Fibroblast of skin of right biceps (primary cell): ENCODE measurements at places on chromosomes 1 and 21.

GRCh38 chr1:150808121-150808520, at the start of gene CTSK:
Gene CTSK (minus strand): TSS chr1:150808260. CDS start chr1:150806805, 1,455 bp downstream.
- DNase-seq = peak; percentile 47

DNA sequence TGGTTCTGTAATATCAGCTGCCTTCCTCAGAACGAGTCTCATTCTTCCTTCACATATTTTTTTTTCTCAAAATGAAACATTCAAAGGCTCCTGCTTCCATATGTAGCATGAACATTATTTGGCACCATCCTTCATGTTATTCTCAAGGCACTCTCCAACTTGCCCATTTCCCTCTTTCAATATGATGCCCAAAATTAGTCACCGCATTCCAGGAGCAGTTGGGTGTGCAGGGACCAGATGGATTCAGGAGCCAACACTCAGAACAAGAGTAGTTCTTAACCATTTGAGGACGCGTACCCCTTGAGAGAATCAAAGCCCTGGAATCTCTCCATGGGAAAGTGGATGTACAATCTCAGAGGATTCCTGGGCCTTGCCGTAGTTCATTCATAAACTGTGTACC, 50.3 kb downstream of the KCNK1 start:
- peak; percentile 21 for DNase-seq

DNA sequence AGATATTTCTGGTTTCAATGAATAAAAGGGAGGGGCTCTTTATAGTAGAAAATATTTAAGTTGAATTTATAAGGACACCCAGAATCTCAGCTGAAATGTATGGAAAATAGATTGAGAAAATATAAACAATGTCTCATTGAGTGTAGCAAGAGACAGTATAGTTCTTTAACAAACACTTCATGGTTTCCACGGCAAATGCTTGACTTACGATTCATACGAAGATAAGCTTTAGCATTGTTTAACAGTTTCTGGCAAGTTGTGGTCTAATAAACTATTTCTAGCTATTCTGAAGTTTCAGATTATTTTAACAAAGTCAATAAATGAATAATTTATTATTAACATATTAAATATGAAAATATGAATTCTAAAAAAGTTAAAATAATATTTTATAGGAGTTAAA, 1419.4 kb downstream of the KCNT2 start:
- peak; percentile 58 for DNase-seq

GRCh38 chr1:153231785-153232184, 14.4 kb downstream of the PRR9 start:
- DNase-seq = no peak

- no peak for DNase-seq
These were observed 185.3 kb upstream of the POU3F1 start for GRCh38 chr1:38231941-38232340.

DNA sequence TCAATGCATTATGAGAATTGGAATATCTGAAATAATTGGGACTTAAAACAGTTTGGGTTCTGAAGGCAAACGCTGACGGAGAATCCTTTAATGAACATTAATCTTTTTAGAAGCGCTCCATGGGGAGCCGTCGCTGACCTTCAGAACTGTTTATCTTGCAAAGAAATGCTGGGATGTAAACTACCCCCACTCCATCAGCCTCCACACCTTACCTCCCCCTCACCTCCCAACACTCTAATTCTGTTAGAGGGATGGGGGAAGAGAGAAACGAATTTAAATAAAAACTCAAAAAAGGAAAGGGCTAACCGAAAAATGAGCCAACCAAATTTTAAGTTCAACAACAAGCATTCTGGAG, 44.1 kb upstream of the DNAJC6 start:
- DNase-seq = no peak

GRCh38 chr1:39080831-39081270, 54.7 kb downstream of the NDUFS5 start:
- DNase-seq = no peak

DNA sequence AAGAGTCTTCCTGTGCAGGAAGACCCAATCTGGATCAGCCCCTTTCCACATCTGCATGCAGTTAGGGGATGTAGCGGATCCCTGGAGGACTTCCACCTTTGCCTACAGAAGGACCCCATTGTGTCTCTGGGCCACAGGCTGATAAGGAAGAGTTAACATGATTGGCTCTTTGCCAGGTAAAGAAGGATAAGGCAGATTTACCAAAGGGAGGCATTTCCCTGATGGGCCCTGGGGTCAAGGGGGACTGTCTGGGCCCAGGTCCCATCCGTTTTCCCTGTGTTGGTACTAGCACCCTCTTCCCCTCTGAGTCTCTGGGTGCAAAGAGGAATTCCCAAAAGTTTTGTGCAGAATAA, 29.1 kb downstream of the SLC26A9 start:
- no peak for DNase-seq

GRCh38 chr1:37410815-37411214, 63.6 kb upstream of the ZC3H12A start:
- peak; percentile 16 for DNase-seq

DNA sequence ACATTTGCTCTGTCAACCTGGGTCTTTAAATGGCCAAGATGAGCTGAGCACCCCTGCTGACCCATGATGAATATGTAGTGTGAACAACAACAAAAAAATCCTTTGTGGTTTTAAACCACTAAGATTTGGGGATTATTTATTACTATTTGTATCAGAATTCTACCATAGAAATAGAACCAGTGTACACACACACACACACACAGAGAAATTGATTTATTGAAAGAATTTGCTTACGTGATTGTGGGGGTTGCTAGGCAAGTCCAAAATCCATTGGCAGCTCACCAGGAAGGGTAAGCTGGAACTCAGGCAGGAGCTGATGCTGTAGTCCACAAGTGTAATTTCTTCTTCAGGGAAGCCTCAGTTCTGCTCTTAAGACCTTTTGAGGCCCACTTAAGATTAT, 82.5 kb upstream of the MAP1LC3C start:
- DNase-seq = peak; percentile 58

DNA sequence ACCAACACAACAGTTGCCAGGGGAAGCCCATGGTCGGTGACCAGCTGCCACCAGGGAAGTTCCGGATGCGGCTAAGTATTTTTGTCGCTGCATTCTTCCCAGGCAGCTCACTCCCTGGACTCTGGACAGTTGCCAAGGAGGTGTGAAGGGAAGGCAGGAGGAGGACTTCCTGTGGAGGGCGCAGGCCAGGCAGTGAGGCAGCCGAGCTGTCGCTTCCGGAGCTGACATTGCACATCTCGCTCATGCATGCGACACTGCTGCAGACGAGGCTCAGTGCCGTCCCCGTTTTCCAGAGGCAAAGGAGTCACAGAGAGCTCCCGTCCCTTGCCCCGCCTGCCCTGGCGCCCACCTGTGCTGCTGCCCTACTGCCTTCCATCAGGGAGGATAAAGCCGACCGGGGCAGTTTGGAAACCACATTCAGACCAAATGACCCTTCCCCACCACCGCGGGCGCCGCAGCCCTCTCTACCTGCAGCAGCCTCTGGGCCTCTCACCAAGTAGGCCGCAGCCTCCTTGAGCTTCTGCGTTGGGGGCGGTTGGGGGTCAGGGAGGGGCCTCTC, 81.4 kb downstream of the NENF start:
- DNase-seq = peak; percentile 83

DNA sequence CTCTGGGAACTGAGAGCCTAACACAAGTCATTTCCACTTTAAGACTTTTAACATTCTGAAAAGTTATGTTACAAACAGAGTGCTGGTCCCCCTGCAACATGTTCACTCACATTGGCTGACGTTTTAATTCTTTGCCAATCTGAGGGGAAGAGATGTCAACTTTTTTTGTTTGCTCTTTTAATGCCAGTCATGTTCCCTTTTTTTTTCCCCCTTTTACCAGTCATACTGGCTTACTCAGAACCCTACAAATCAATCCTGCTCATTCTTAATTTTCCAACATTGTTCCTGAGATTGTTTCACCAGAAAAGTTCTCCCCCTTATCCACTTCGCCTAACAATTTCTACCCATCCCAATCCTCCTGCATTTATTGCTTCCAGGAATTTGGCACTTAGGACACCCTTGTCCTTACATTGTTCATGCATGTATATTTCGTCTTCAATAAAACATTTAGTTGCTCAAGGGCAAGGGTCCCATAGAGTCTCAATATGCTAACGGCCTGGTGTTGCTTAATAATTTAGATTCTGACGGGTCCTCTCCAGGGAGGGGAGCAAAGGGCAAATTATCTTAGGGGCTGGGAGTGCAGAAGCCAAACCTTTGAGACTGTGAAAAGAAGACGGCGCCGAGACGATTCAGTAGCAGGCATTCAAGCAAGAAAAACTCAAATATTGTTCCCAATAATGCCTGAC, 624 bp upstream of the CR1L start:
- no peak for DNase-seq

- no peak for DNase-seq
These were observed 34.4 kb downstream of the FH start for GRCh38 chr1:241485145-241485544.

DNA sequence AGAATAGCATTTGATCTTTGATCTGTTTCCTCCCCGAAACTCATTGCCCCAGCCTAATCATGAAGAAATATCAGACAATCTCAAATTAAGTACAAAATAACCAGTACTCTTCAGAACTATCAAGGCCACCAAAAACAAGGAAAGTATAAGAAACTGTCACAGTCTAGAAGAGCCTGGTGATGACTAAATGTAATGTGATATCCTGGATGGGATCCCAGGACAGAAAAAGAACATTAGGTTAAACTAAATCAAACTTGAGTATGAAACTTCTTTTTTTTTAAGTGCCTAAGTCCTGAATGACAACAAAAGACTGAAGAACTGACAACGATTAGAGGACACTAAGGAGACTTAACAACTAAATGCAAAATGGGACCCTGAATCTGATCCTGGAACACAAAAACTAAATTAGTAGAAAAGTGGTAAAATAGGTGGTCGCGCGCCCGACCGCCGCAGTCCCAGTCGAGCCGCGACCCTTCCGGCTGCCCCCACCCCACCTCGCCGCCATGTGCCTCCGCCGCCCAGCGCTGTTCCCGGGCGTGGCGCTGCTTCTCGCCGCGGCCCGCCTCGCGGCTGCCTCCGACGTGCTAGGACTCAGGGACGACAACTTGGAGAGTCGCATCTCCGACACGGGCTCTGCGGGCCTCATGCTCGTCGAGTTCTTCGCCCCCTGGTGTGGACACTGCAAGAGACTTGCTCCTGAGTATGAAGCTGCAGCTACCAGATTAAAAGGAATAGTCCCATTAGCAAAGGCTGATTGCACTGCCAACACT, 5.5 kb upstream of the PRKAB2 start:
- peak; percentile 64 for DNase-seq

DNA sequence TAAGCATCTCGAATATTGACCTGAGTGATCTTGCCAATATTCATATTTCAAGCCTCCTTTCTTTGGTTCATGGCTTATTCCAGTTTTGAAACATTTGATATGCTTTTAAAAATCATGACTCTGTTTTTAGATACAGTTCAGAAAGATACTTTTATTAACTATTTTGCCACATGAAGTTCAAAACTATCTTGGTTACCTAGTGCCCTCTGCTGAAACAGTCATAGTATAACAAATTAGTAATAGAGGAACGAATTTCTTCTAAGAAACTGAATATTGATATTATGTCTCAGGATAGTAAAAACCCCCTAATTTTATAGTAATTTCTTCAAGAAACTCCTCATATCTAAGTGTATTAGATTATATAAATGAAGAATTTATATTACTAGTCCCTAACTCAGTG, 52.6 kb upstream of the RC3H1 start:
- DNase-seq = peak; percentile 21

GRCh38 chr1:151984313-151984956, 9.2 kb downstream of the S100A10 start:
- peak; percentile 63 for DNase-seq

DNA sequence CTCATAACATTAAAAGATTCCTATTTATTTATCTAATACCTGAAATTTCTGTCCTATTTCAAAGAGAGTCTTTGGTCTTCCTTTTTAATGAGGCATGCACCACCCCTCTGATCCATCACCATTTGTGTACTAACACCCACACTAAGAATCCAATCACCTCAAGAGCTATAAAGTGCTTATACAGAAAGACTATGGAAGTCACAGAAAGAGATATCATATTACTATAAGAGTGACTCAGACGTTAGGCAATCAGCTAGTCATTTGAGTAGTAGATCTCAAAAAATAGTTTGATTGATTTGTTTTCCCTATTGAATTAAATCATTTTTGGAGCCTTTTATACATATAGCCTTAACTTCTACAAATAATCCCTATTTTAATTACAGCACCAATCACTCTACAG, 46.1 kb downstream of the NME7 start:
- DNase-seq = peak; percentile 54

GRCh38 chr21:15222707-15223106, 157.9 kb upstream of the NRIP1 start:
- peak; percentile 60 for DNase-seq

GRCh38 chr1:78004719-78005447, at the start of gene DNAJB4:
Gene DNAJB4 (plus strand): TSS chr1:78004939. CDS start chr1:78005111, 172 bp downstream.
- DNase-seq = peak; percentile 98

- DNase-seq = no peak
These were observed 49.5 kb upstream of the RAB4A start for GRCh38 chr1:229221106-229222019.

GRCh38 chr1:200558866-200559459, 61.6 kb downstream of the KIF14 start:
- DNase-seq = peak; percentile 41
